ENCODE measurements at places on chromosomes 6 and 20. TPM values are rescaled to one million over a fixed set of nuclear protein-coding genes. Genes with fewer than 3 reads are reported as not detected.

- DNase-seq, result no peak
- peaks cover 10% of the 10 kb centered on the region for H3K36me3 ChIP-seq
- H3K27me3 ChIP-seq, result no peaks in the 10 kb centered on the region
- no peaks in the 10 kb centered on the region for H3K4me1 ChIP-seq
These were observed 122.4 kb downstream of the CBLN4 start for GRCh38 chr20:55882910-55883309.

TMEM170B gene
- 2.9 TPM for total RNA-seq

- DNase-seq, result peak; percentile 76
- H3K36me3 ChIP-seq, result no peaks in the 10 kb centered on the region
- no peak overlapping the region for H3K27ac ChIP-seq
These were observed 43.9 kb upstream of the FAM135A start for GRCh38 chr6:70369332-70369950.

DNA sequence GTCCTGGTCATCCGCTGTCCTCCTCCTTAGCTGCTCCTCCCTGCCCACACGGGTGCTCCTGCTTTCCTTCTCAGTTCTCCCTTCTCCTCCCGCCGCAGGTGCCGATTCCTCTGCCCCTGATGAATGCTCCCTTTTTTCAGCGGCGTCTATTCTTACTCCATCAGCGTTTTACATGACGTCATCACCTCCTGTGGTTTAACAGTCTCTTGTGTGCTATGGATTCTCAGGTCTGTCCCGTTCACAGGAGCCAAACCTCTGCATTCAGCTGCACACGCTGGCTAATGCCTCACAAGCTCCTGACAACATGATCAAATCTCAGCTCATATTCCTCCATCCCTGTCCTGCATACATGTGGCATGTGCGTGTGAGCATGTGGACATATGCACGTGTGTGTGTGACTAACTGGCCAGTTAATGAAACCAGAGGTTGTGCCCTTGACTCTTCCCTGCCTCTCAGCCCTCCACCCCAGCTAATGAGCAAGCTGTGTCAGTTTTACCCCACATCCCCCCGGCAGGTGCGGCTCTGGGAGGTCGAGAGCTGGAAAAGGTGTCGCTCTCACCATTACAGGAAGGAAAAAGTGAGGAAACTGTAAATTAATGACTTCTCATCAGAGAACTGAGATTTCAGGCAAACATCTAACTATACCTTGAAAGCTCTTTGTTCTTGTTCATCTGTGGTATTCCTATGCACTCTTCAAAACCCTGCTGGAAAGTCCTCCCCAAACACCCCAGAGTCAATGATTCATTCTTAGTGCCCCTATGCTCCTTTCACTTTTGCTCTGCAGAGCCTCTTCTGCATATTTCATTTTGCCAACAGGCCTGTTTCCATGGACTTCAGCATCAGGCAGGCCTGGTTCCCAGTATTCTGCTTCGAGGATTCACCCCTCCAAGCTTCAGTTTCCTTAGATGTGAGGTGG lies 163.1 kb downstream of the TTLL2 start:
- no peak for DNase-seq
- no peaks in the 10 kb centered on the region for H3K4me1 ChIP-seq
- H3K36me3 ChIP-seq, result peaks cover 1% of the 10 kb centered on the region
- no peaks in the 10 kb centered on the region for H3K27me3 ChIP-seq
- no peak overlapping the region for H3K27ac ChIP-seq

- no peaks in the 10 kb centered on the region for H3K27me3 ChIP-seq
- no peaks in the 10 kb centered on the region for H3K4me1 ChIP-seq
- H3K27ac ChIP-seq, result no peak overlapping the region
- H3K4me3 ChIP-seq, result no peak overlapping the region
- H3K36me3 ChIP-seq, result peaks cover 63% of the 10 kb centered on the region
- no peak for DNase-seq
These were observed 41.7 kb downstream of the AKIRIN2 start for GRCh38 chr6:87660226-87660911.

- no peak within 1 kb of the TSS for H3K4me3 ChIP-seq
- peak; percentile 84 for DNase-seq
- no peak within 1 kb of the TSS for H3K27ac ChIP-seq
- no peaks in the 10 kb centered on the region for H3K27me3 ChIP-seq
- no peaks in the 10 kb centered on the region for H3K4me1 ChIP-seq
These were observed at the start of gene SEL1L2 for GRCh38 chr20:13990465-13990864. SEL1L2 (minus strand) TSS chr20:13990614; CDS start chr20:13990534, 80 bp downstream.

- H3K27me3 ChIP-seq, result no peaks in the 10 kb centered on the region
- no peak overlapping the region for H3K4me3 ChIP-seq
- no peak overlapping the region for H3K27ac ChIP-seq
- H3K4me1 ChIP-seq, result no peaks in the 10 kb centered on the region
- no peak for DNase-seq
These were observed 49.5 kb upstream of the CCN6 start for GRCh38 chr6:112004201-112005012.
